Fibroblast of the conjunctiva (primary cell): ENCODE measurements at places on chromosomes 3 and 15.

- no peak for DNase-seq
These were observed 69.7 kb upstream of the DCBLD2 start for GRCh38 chr3:98971169-98971681.

- no peak for DNase-seq
These were observed 203.4 kb downstream of the FOXP1 start for GRCh38 chr3:71380096-71380495.

- DNase-seq: no peak
These were observed 50.7 kb upstream of the CCR2 start for GRCh38 chr3:46303240-46303639.

- DNase-seq: no peak
These were observed 921.1 kb downstream of the FHIT start for GRCh38 chr3:60330107-60330506.

GRCh38 chr15:56824175-56824574, 90.9 kb upstream of the ZNF280D start:
- DNase-seq: no peak

GRCh38 chr15:50943638-50944037, 35.2 kb downstream of the AP4E1 start:
- no peak for DNase-seq

DNA sequence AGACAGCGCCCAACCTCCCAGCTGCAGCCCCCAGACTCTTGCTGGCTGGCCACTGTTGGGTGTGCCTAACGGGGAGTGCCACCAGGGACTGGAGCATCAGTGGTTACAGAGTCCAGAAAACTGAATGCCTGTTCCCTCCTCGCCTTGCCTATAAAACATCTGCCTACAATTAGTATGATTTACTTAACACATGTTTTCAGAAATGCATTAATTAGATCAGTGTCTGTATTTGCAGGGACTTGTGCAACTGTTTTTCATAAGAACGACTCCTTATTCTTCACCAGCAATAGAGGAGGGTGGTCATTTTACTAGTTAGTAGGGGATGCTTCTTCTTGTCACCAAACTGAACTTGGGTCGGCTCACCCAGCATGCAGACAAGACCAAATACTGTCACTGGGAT, 248.7 kb downstream of the GABRG3 start:
- no peak for DNase-seq

- DNase-seq: peak; percentile 17
These were observed 483.5 kb downstream of the GABRG3 start for GRCh38 chr15:27454281-27455075.

DNA sequence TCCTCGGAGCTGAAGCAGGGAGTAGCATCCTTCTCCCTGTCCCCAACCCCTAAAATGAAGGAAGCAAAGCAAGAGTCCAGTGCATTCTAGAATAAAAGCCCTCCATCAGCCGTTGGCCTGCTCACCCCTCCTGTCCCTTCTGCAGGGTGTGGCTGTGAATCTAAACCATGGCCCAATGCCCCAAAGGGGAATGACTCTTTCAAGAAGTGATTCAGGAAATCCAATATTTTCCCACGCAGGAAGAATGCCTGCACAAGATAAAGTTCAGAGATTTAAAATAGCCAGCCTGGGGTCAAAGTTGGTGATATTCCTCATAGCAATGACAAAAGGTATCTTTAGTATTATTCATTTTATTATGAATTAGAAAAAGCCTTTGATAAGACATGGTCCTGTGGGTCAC, 38.5 kb downstream of the SLCO2A1 start:
- no peak for DNase-seq

- DNase-seq: no peak
These were observed 40.7 kb downstream of the MYO1E start for GRCh38 chr15:59332009-59332408.

DNA sequence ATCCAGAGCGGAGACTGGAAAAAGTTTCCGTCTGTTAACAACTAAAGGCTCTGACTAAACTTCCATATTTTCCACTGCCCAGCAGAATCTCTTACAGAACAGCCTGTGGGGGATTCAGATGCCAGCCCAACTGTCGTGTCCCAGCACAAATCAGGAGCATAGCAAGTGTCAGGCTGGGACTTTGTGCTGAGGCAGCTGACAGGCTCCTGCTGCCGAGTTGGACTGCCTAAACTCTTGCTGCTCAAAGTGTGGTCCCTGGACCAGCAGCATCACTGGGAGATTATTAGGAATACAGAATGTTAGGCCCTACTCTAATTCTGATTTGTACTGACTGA, 31.2 kb upstream of the CMTM7 start:
- DNase-seq: no peak

DNA sequence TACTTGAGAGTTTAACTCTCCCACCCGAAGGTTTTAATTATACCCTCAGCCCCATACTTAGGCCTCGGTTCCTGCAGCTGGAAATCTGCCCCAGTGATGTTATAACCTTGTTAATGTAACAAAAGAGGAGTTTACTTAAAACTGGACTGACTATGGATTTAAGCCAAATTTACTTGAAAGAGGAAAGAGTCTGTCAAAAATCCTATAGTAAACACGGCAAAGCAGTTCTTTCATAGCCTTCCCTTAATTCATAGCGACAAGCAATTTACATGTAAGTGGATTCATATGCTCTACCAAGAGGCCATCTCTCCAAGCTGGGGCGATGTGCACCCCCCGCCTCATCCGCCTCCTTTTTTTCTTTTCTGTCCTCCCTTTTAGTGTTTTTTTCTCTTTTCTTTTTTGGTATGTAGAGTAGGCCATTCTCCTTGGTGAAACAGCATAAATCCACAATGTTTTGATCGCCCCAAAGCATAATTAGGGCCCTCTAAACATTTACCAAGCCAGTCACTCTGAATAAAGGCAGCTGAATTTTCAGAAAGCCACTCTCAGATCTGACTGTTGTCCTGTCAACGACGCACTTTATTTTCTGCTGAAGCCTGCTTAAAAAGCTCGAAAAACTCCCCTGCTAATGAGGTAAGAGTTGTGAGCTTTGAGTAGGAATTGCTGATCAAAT, 373.1 kb upstream of the WNT5A start:
- DNase-seq: no peak

GRCh38 chr15:48025118-48025517, 95.7 kb upstream of the SLC24A5 start:
- no peak for DNase-seq

DNA sequence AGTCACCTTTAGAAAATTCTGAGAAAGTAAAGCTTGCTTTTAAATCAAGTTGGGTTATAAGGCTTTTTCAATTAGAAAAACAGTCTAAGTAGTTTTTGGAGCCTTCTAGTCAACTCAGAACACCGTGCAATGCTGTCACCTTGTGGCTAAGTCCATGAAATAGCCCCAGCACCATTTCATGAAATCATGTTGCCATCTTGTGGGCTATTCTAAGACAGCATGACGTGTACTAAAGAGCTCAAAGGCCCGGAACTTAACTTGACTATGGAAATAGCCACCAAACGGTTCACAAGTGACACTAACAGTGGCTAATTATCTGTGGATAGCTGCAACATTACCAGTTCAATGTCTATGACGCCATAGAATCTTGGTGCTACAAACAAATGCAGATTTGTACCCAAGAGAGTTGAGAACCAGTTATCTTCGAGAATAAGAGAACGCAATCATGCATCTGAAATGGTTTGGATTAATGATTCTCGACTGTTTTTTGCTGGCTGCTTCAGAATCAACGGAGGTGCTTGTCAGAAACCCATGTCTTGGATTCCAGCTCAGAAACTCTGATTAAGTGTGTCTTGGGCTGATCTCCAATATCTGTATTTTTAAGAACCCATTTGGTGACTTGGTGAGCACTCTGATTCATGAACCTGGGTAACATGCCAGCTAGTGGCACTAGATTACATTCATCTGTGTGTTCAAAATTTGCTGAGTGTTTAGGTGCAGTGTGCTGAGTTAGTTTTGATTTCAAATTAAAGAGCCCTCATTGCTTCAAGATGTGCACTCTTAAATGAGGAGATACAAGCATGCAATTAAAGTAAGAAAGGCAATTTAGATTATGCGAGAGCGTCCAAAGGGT, 111.2 kb upstream of the MCTP2 start:
- peak; percentile 83 for DNase-seq

DNA sequence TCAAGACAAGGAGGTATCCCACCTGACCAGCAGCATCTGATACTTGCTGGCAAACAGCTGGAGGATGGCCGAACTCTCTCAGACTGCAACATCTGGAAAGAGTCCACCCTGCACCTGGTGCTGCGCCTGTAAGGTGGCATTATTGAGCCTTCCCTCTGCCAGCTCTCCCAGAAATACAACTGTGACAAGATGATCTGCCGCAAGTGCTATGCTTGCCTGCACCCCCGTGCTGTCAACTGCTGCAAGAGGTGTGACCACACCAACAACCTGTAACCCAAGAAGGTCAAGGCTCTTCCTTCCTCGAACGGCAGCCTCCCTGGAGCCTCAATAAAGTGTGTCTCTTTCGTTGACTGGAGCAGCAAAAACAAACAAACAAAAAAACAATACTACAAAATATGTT, 2.2 kb upstream of the SLC4A7 start:
- DNase-seq: no peak

GRCh38 chr3:29329986-29330890, 49.4 kb downstream of the RBMS3 start:
- DNase-seq: no peak

DNA sequence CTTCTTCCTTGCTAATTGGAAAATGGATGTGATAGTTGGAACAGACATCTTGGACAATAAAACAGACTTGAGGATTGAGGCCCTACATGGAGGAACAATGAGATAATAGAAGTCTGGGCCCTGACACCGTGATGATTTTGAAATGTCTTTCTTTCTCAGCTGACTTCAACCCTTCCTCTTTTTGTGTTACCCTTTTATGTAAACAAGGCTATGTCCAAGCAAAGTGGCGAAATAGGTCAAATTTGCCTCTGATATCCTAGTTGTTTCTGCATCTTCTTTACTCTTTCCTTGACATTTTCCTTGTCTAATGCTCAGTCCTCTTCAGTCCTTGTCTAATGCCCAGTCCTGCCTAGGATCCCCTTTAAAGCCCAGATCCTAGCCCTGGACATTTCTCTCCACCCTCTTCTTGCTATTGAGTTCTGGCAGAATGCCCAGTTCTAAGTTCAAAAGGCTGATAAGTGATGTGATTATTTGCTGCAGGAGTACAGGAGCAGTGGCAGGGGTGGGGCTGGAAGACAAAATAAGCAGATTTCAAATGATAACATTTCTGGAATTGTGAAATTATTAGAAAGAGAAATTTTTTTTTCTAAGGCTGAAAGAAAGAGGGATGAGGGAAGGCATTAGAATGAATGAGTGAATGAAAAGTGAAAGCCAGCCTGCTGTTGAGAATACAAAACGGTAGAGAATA, 6.5 kb upstream of the VPS8 start:
- DNase-seq: no peak

DNA sequence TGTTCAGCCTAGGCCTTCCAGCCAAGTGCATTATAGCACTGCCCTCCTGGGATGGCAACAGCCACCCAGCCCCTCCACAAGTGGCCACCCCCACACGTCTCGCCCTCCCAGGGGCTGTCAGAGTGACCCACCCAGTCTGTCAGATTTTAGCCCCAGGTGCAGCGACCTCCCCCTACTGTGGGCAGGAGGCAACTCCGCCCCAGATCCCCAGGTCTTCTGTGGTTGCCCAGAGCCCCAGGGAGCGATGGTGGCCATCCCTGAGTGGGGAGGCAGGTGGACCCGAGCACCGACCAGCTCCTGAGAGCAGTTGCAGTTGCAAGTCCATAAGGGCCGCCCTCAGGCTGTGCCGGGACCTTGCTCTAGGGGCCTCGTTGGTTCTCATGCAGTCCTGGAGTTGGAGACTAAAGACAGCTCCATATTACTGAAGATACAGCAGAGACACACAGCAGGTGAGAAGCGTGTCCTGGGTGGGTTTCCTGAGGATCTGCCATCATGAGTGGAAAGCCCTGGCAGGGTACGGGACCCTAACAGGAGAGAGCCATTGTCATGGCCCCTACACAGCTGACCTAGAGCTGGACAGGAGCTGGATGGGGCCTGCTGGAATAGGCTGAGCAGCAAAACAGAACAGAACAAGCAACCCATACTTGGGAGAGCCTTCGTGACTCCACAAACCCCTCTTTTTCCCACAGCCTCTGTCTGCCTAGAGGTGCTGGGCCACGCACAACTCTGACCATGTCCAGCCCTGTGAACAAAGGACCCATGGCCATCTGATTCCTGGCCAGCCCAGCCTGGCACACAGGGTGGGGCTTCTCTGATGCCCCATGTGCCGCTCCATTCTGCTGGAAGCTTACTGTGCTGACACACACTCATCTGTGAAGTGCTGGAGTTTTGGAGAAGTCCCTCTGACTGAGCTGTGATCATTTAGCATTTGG, 110.3 kb upstream of the ALDH1A3 start:
- no peak for DNase-seq

DNA sequence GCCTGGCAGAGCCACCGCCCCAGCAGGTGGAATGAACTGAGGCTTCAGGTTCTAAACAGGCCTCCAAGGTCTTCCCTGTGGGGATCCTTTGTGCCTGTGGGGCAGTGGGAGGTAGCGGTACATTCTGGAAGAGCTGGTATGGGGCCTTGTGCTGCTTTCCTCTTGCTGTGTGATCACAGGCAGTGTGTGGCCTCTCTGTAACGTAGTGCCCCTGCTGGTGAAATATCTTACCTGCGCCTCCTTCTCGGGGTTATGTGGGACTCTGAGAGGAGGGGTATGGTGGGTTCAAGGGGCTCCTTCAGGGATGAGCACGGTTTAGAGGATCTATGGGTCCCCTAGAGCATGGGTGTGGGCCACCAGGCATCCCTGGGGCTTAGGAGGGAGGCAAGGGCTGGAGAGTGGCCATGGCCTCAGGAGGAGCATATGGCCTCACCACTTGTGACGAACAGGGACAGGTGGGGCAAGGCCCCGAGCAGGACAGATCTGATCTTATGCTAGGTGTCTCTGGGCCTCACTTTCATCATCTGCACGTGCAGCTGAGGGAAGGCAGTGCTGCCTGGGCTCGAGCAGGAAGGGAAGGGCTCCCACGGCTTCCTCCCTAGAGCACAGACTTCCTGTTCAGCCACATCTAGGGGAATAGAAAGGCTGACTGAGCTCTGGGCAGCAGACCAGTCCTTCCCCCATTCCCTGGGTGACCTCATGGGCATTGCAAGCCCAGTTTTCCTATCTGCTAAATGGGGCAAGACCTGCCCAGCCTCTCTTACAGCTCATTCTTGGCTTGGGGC, 1.9 kb upstream of the ALS2CL start:
- DNase-seq: no peak

DNA sequence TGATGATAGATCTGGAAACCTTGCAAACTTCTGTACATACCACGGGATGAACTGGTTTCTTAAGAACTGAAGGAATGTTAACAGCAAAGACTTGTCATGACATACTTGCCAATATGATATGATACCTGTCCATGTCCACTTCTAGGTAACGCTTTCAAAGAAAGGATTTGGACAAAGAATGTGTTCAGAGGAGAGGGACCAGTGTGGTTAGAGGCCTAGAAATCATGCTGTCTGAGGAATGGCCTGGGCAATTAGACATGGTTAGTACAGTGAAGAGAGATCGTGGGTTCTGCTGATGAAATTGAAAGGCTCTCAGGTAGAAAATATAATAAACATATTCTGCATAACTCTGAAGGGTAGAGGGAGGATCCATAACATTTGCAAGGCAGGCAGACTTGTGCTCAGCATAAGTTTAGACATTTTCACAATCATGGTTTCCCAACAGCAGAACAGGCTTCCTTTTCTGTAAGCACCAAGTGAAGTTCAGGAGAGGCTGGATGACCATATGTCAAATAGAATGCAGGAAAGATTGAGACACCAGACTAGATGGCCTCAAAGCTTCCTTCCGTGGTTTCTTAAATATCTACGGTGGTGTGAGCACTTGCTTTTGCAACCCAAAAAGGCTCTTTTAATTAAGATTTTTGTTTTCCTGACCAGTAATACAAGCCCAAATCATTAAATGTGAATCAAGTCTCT, 39.9 kb downstream of the TGFBR2 start:
- no peak for DNase-seq
